ENCODE measurements at places on chromosomes 12 and 14. TPM values are rescaled to one million over a fixed set of nuclear protein-coding genes. Genes with fewer than 3 reads are reported as not detected.

- no peaks in the 10 kb centered on the region for H3K27me3 ChIP-seq
- H3K27ac ChIP-seq = no peak overlapping the region
- DNase-seq = no peak
- H3K4me3 ChIP-seq = no peak overlapping the region
- no peaks in the 10 kb centered on the region for H3K36me3 ChIP-seq
Observed at GRCh38 chr12:18483698-18484325, 222.5 kb downstream of the PIK3C2G start.

DNA sequence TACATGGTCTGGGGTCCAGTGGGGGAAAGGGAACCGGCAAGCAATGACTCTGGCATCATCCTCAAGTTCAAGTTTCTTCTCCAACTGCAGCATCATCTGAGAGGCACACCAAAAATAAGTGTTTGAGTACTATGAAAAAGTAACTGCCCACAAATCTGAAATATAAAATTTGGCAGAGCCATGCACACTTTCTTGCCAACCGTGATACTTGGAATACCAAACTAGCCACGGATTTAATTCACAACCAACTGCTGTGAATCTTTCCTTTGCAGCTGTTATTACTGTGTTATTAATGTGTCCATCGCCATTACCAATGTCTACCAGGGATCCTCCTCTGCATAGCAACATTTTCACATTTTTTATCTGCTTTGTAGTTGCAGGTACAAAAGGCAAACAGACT lies 74.6 kb downstream of the GXYLT1 start:
- H3K4me3 ChIP-seq = no peak overlapping the region
- DNase-seq = no peak
- no peak overlapping the region for H3K27ac ChIP-seq

HSPA2 gene
- total RNA-seq = 11.2 TPM

SLC5A8 gene
- not detected for total RNA-seq

DLGAP5 gene
- 26.4 TPM for total RNA-seq

TFCP2 gene
- 49.8 TPM for total RNA-seq

ZC2HC1C gene
- total RNA-seq = 0.71 TPM

DNA sequence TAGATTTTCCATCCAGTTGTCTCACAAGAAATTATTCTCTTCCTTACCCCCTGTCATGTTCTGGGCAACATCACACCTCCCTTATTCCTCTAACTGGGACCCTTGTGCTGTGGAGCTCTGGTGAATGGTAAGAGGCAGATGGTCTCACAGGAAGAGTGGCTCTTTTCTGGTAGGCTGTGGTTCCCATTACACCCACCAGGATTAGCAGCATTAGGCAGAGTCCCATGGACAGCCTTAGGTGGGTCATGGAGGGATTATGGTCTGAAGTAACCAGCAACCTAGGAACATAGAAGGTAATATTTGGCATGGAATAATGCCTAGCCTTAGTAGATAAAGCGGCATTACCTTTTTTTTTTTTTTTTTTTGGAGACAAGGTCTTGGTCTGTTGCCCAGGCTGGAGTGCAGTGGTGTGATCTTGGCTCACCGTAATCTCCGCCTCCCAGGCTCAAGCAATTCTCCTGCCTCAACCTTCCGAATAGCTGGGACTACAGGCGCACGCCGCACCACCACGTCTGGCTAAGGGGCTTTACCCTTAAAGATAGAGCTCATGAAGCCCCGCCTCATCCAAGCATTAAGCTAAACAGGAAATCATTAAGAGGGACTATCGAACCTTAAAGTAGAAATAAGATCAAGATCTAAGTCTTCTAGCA lies 4.0 kb downstream of the C14orf119 start:
- H3K4me3 ChIP-seq = no peak overlapping the region
- H3K36me3 ChIP-seq = peaks cover 24% of the 10 kb centered on the region
- peaks cover 14% of the 10 kb centered on the region for H3K27me3 ChIP-seq
- DNase-seq = no peak
- H3K4me1 ChIP-seq = peaks cover 15% of the 10 kb centered on the region
- no peak overlapping the region for H3K27ac ChIP-seq

CCDC175 gene
- total RNA-seq = not detected

DNA sequence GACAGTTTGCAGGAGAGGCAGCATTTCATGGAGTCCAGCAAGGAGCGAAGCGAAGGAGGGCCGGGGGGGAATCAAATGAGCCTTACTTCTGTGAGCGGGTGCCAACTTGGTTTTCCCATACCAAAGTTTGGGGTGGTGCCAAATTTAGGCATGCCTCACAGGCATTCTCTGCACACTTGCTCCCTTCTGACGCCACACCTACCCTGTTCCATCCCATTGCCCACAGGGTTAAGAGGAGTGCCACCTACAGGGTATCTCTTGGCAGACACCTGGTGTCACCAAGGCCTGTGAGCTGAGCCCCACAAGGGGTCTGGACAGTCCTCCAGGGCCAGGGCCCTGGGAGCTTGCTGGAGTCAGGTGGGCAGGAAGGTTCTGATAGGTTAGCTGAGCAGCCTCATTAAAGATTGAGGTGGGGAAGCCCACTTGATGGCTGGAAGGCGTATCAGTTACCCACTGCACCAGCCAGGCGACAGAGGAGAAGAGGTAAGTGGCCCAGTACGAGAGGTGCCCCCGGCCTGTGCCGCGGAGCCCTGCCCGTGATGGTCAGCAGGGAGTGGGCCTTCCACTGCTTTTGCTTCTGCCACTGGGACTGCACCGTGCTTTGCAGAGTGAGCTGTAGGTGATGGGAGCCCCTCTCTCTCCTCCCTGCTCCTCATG lies 45.2 kb downstream of the DEGS2 start:
- peaks cover 37% of the 10 kb centered on the region for H3K4me1 ChIP-seq
- no peaks in the 10 kb centered on the region for H3K27me3 ChIP-seq
- H3K27ac ChIP-seq = peak overlapping the region; percentile 76
- H3K36me3 ChIP-seq = peaks cover 43% of the 10 kb centered on the region

- H3K27ac ChIP-seq = no peak overlapping the region
- no peak for DNase-seq
- H3K36me3 ChIP-seq = no peaks in the 10 kb centered on the region
- H3K4me1 ChIP-seq = no peaks in the 10 kb centered on the region
- H3K27me3 ChIP-seq = no peaks in the 10 kb centered on the region
- no peak overlapping the region for H3K4me3 ChIP-seq
Observed at GRCh38 chr14:41761204-41761603, 154.5 kb downstream of the LRFN5 start.

GRCh38 chr12:131047789-131048610 lies 94.3 kb downstream of the ADGRD1 start:
- DNase-seq = no peak
- H3K4me1 ChIP-seq = no peaks in the 10 kb centered on the region
- H3K4me3 ChIP-seq = no peak overlapping the region
- H3K27me3 ChIP-seq = no peaks in the 10 kb centered on the region

AQP2 gene
- not detected for total RNA-seq

DNA sequence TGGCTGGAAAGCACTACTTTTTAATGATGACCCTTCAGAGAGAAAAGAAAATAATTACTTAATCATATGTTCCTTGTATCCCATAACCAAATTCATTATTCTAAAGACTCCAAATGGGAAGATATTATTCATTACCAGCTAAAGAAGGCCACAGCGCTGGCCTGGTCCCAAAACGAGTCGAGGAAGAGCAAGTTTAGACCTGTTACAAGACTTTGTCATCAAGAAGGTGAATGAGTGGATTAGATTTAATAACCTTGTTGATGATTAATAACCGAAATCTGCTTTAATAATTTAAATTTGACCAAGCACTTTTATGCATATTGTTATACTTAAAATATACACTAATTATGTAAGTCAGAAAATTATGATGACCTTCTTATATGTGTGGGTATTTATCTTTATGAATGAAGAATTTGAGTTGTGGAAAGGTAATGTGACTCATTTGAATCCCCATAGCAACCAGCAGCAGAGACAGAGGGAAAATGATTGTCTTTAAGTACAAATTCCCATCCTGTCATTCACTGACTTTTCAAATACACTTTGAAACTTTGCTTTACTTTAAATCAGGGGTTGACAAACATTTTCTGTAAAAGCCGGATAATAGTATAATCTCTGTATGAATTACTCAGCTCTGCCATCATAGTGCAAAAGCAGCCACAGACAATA lies 200.3 kb upstream of the NPAS3 start:
- H3K27ac ChIP-seq = no peak overlapping the region
- DNase-seq = no peak
- no peak overlapping the region for H3K4me3 ChIP-seq
- no peaks in the 10 kb centered on the region for H3K27me3 ChIP-seq

GRCh38 chr14:61218767-61219166 lies 62.4 kb downstream of the TMEM30B start:
- no peak overlapping the region for H3K27ac ChIP-seq
- no peak overlapping the region for H3K4me3 ChIP-seq
- H3K36me3 ChIP-seq = no peaks in the 10 kb centered on the region
- peaks cover 23% of the 10 kb centered on the region for H3K27me3 ChIP-seq

DNA sequence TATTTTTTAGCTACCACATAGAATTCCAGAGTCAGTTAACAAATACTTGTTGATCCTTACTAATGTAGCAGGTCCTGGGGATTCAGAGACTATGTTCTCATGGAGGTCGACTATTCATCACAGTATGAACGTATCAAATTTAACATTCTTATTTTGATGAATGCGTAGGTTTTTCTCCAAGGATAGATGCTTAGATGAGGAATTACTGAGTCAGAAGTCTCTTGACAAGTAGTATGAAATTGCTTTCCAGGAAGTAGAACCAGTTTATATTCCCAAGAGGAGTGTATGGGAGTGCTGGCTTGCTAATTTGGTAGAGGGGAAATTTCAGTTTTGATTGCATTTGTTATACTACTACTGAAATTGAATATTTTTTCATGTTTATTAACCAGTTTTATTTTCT lies 42.8 kb upstream of the CRADD start:
- no peak for DNase-seq
- peaks cover 27% of the 10 kb centered on the region for H3K27me3 ChIP-seq
- H3K4me3 ChIP-seq = no peak overlapping the region
- H3K36me3 ChIP-seq = peaks cover 2% of the 10 kb centered on the region
- H3K4me1 ChIP-seq = no peaks in the 10 kb centered on the region
- H3K27ac ChIP-seq = no peak overlapping the region

AMN gene
- 0.44 TPM for total RNA-seq

ENDOU gene
- total RNA-seq = not detected

DNA sequence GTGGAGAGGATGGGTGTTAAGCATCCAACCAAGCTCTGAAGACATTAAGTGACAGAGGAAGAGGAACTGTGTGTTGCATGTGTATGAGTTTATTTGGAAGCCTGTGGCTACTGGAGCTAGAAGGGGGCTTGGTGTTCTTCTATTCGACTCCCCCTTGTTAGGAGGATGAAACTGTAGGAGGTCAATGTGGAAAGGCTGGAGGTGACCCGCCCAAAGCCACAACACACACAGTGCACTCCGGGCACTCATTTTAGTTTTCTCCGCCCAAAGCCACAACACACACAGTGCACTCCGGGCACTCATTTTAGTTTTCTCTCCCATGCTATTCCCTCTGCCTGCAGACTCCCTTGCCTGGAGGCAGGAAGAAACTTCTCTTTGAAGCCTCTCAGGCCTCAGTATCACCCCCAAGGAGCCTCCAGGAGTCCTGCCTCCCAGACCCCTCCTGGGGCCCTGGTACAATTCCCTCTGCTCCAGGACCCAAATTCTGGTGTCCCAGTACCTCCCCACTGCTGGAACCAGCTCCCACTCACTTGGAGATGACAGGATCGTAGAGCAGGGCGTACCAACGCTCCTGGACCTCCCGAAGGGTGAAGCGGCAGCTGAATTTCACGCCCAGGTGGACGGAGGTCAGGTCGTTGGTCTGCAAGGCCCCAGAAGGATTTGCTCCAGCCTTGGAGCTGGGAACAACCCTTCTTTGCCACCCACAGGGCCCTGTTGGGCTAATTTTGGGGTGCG lies 3.8 kb downstream of the MCRS1 start:
- H3K4me1 ChIP-seq = peaks cover 55% of the 10 kb centered on the region
- H3K36me3 ChIP-seq = peaks cover 33% of the 10 kb centered on the region
- H3K4me3 ChIP-seq = peak overlapping the region; percentile 53

DNA sequence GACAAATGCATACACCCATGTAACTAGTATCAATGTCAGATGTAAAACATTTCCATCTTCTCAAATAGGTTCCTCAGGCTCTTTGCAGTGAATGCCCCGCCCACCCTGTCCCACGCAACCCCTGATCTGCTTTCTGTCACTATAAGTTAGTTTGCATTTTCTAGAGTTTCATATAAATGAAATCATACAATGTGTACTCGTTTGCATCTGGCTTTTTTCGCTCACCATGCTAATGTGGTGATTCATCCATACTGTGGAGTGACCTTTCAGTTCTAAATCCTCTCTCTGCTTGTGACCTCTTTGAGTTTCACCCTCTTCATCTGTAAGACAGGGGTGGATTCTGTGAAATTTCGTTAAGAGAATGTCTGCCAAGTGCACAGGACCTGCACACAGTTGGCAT lies 30.6 kb upstream of the MSI1 start:
- DNase-seq = no peak
- H3K27ac ChIP-seq = no peak overlapping the region
- peaks cover 23% of the 10 kb centered on the region for H3K27me3 ChIP-seq
- H3K4me1 ChIP-seq = no peaks in the 10 kb centered on the region

TAS2R43 gene
- total RNA-seq = 0.76 TPM

DBX2 gene
- total RNA-seq = not detected
